ENCODE measurements at places on chromosomes 4 and X. TPM values are rescaled to one million over a fixed set of nuclear protein-coding genes. Genes with fewer than 3 reads are reported as not detected.
A peak's percentile ranks its signal among the peaks of the same experiment; 100 is the strongest.

The STK32B gene
- 2.6 TPM for total RNA-seq

The TCEAL2 gene
- total RNA-seq, result 15.1 TPM

DNA sequence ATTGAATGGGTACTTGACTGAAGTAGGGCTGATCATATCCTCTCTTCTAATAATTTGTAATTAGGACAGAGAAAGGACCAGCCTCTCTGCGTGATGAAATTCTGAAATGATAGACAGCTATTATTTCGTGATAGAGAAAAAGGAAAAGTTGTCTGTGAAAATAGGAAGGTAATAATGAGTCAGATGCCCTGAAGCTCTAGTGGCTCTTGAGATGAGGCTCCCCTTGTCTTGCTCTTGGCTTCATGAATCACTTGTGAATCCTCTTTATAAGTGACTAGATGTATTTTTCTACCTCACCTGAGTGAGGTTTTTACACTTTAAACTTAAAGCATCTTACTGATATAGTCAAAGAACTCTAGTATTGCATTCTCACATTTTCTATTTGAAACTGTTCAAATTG lies 888.9 kb downstream of the PCDH18 start:
- H3K4me1 ChIP-seq, result no peaks in the 10 kb centered on the region
- DNase-seq, result no peak
- no peaks in the 10 kb centered on the region for H3K36me3 ChIP-seq
- no peak overlapping the region for H3K27ac ChIP-seq
- H3K27me3 ChIP-seq, result no peaks in the 10 kb centered on the region

- H3K36me3 ChIP-seq, result no peaks in the 10 kb centered on the region
- no peak for DNase-seq
- H3K4me1 ChIP-seq, result no peaks in the 10 kb centered on the region
Measured at GRCh38 chr4:30553151-30553550, 167.0 kb upstream of the PCDH7 start.

The PPP3CA gene
- total RNA-seq, result 38.0 TPM

GRCh38 chr4:173466101-173466500 lies 63.9 kb downstream of the HAND2 start:
- H3K4me3 ChIP-seq, result no peak overlapping the region
- H3K4me1 ChIP-seq, result no peaks in the 10 kb centered on the region
- H3K36me3 ChIP-seq, result no peaks in the 10 kb centered on the region
- no peak overlapping the region for H3K27ac ChIP-seq
- no peaks in the 10 kb centered on the region for H3K27me3 ChIP-seq

DNA sequence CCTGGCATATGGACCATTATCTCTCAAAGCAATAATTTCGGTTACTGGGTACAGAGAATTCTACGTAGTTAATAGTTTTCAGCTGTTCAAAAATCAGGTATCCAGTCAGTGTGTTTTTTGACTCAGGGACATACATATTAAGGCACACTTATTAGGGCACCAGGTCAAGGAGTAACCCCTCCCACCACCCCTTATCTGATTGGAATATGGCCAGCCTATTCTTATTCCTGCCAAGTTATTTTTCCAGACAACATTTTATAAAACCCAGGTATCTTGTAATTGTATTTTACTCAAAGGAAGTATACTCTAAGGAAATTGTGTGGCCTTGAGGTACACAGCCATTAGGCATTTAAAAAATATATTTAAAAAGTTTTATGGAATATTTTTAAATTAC lies 4.3 kb downstream of the ZFX start:
- no peak overlapping the region for H3K4me3 ChIP-seq
- H3K27me3 ChIP-seq, result no peaks in the 10 kb centered on the region
- peaks cover 3% of the 10 kb centered on the region for H3K4me1 ChIP-seq
- no peak overlapping the region for H3K27ac ChIP-seq
- no peak for DNase-seq

The XKRX gene
- total RNA-seq, result 1.2 TPM

DNA sequence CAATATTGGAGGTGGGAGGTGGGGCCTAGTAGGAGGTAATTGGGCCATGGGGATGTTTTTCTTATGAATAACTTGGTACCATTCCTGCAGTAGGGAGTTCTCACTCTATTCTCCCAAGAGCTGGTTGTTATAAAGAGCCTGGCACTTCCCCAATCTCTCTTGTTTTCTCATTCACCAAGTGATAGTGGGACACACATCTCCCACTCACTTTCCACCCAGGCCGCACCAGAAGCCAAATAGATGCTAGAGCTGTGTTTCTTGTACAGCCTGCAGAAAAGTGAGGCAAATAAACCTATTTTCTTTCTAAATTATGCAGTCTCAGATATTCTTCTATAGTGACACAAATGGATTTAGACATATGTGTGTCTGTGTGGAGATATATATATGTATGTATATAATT lies 117.6 kb downstream of the ANKRD50 start:
- no peak overlapping the region for H3K4me3 ChIP-seq
- no peaks in the 10 kb centered on the region for H3K36me3 ChIP-seq
- H3K27ac ChIP-seq, result no peak overlapping the region
- DNase-seq, result no peak
- H3K27me3 ChIP-seq, result no peaks in the 10 kb centered on the region
- H3K4me1 ChIP-seq, result 0 out of 2 replicates have a peak, but pooled peaks cover 4% of the 10 kb centered on the region

DNA sequence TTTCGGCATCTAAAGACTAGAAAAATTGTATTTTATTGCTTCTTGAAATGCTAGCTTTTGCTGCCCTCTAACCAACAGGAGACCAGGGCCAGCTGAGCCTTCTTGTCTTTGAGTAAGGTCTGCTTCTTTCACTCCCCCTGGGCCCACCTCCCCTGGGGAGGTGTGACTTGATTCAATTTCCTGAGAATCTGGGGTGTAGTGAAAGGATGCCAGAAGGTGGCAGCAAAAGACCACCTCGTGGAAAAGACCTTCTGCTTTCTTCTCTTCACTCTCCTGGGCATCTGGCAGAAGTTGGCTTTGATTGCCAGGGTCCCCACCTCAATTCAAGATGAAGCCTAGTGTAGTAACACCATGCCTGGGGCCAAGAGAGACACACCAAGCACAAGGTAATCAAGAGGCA lies 96.5 kb upstream of the MAOA start:
- H3K4me1 ChIP-seq, result no peaks in the 10 kb centered on the region
- no peaks in the 10 kb centered on the region for H3K36me3 ChIP-seq
- peak; percentile 53 for DNase-seq
- no peak overlapping the region for H3K27ac ChIP-seq

DNA sequence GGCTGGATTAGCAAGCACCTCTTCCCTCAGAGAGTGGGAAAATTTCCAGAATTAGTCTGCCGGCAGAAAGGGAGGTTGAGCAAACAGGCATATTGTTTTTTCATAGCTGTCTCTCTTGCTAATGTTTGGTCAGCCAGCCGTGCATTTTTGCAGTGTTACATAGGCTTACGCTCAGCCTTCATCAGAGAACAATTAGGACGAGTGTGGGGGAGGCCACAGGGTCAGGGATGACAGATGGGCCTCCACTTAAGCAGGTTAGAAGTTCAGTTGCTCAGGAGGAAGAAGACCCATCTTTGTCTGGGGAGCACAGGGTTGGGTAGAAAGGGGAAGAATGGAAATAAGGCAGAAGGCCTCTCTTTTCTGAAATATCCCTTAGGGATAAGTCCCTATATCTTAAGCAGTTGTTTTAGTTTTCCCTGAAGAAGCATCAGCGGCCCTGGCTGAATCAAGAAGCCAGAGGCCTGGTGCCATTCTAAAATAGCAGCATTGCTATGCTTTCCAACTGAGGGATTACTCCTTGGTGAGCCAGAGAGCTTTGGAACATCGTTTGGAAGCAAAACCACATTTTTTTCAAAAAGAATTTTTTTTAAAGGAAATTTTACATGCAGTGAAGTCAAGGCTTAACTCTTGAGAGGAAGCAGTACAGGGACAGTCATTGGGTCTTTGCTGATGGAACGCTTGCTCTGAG lies 118.8 kb downstream of the SMIM20 start:
- H3K27me3 ChIP-seq, result no peaks in the 10 kb centered on the region
- peaks cover 4% of the 10 kb centered on the region for H3K36me3 ChIP-seq
- no peak overlapping the region for H3K27ac ChIP-seq
- peaks cover 31% of the 10 kb centered on the region for H3K4me1 ChIP-seq

The CACNA1F gene
- total RNA-seq, result 0.77 TPM

DNA sequence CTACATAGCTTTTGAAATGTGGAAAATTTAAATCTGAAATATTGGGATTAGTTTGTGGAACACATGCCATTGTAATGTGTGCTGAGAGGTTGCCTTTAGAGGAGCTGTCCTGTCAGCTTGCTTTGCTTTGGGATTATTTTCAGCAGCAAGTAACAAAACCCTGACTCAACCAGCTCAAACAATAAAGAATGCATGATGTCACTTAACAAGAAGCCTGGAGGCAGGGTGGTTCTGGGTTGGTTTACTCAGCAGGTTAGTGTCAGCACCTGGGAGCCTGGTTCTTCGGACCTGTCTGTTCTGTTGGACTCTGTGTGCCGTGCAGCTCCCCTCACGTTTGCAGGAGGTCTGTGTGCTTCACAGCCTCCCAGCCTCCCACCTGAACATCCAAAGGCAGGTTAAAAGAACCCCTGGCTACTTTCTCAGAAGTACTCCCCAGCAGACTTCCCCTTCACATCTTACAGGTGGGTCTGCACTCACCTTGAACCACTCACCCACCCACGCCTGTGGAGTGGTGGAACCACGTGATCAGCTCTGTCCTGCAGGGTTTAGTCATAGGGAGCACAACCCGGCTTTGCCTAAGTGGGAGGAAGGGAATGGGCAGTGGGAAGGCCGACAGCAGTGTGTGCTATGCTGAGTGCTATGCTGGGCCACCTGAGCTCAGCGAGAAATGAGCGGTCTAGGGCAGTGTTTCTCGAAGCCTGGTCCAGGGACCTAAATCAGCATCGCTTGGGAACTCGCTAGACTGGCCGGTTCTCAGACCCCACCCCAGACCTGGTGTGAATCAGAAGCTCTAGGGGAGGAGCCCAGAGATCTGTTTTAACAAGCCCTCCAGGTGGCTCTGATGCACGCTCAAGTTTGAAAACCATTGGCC lies 20.4 kb downstream of the TMEM131L start:
- peaks cover 10% of the 10 kb centered on the region for H3K4me1 ChIP-seq
- no peaks in the 10 kb centered on the region for H3K36me3 ChIP-seq
- no peak overlapping the region for H3K27ac ChIP-seq
- no peak overlapping the region for H3K4me3 ChIP-seq

The PABPC1L2B gene
- 1.7 TPM for total RNA-seq

DNA sequence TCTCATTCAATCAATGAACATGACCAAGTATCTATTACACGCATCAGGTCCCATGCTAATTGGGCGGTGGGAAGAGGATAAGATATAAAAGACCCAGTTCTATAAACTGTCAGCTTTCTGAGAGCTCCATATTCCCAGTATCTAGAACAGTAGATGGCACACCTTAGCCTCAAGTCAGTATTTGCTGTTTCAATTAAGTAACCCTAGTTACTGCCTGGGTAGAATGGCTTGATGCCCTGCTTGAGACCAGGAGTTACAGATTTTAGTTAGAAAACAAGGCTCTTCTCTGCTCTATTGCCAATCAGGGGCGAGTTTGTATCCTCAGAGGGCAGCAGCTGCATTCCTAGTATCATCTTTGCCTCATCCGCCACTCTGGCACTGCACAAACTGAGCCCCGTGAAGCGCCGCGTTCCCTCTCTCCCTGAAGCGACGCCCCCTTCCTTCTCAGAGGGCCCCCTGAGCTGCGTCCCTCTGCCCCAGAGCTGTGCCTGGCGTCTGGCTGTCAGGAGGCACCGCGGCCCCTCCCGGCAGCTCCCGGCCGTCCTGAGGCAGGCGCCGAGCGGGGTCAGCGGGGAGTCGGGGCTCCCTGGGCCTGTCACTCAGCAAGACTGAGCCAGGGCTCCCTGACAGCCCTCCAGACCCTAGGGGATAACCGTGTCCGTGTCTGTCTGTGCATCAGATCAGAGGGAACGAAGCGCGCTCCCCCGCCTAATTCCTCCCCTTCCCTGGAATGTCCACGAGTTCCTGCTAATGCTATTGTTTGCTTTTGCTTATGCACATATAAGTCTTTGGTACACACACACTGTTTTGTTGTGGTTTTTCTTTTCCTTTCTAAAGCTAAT lies 212.4 kb upstream of the TTC29 start:
- no peaks in the 10 kb centered on the region for H3K36me3 ChIP-seq
- H3K4me1 ChIP-seq, result no peaks in the 10 kb centered on the region
- H3K27me3 ChIP-seq, result no peaks in the 10 kb centered on the region
- H3K4me3 ChIP-seq, result peak overlapping the region; percentile 54
- no peak for DNase-seq
- H3K27ac ChIP-seq, result no peak overlapping the region

DNA sequence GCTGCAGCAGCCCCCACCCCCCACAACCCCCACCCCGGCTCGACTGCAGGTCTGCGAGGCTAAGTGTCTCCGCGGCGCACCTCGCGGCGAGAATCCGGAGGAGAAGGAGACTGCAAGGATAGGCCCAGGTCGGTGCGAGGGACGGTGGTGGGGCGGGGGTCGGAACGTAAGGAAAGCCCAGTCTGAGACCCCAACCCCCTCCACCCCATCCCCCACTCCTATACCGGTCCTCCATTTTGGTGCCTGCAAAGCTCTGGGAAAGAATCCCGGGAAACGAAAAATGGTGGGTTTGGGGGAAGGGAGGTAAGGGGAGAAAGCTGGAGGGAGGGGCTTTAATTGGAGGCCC lies 614 bp downstream of the BEX3 start:
- no peaks in the 10 kb centered on the region for H3K36me3 ChIP-seq
- H3K27me3 ChIP-seq, result no peaks in the 10 kb centered on the region
- no peak for DNase-seq
- peak overlapping the region; percentile 69 for H3K4me3 ChIP-seq
- H3K27ac ChIP-seq, result peak overlapping the region; percentile 55
- peaks cover 2% of the 10 kb centered on the region for H3K4me1 ChIP-seq

GRCh38 chr4:101291198-101291597 lies 56.1 kb downstream of the PPP3CA start:
- H3K27ac ChIP-seq, result no peak overlapping the region
- DNase-seq, result no peak
- H3K4me1 ChIP-seq, result peaks cover 9% of the 10 kb centered on the region

DNA sequence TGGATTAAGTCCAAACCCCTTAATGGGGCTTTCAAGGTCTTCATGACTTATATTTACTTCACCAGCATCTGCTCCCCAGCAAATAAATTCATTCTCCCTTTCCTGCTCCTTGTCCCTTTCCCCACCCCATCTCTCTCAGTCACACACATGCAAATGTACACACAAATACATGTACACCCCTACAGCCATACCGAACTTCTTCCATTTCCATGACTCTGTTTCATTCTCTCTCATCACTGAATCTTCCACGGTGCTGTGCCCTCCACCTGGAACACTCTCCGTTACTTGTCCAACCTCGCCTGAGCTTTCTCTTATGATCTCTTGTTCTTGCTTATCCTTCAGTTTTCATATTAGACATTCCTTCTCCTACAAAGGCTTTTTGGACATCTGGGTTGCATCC lies 22.0 kb upstream of the RPA4 start:
- H3K4me3 ChIP-seq, result no peak overlapping the region
- H3K36me3 ChIP-seq, result no peaks in the 10 kb centered on the region
- DNase-seq, result no peak
- H3K27ac ChIP-seq, result no peak overlapping the region
- no peaks in the 10 kb centered on the region for H3K27me3 ChIP-seq

GRCh38 chr4:179692222-179692621 lies 2250.0 kb upstream of the AGA start:
- H3K4me3 ChIP-seq, result no peak overlapping the region
- no peak for DNase-seq
- no peak overlapping the region for H3K27ac ChIP-seq
- H3K36me3 ChIP-seq, result no peaks in the 10 kb centered on the region

DNA sequence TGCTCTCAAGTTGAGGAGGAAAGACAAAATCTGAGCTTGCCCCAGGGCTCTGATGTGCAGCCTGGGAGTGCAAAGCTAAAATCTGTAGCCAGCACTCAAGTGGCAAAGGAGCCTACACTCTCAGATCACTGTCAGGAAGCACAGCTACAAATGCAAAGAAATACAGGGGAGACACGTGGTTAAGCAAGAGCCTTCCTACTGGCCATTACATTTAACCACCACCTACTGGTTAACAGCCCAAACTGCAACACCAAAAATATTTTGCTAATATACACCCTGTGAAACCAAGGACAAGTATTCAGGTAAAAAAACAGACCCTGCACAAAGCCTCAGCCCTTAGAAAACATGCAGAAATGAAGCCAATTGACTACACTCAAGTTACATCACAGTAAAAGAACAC lies 170.4 kb upstream of the FGF16 start:
- H3K27me3 ChIP-seq, result no peaks in the 10 kb centered on the region
- no peak overlapping the region for H3K27ac ChIP-seq
- no peak overlapping the region for H3K4me3 ChIP-seq
